ENCODE measurements at places on chromosomes 1 and 21. TPM values are rescaled to one million over a fixed set of nuclear protein-coding genes. Genes with fewer than 3 reads are reported as not detected.

DNA sequence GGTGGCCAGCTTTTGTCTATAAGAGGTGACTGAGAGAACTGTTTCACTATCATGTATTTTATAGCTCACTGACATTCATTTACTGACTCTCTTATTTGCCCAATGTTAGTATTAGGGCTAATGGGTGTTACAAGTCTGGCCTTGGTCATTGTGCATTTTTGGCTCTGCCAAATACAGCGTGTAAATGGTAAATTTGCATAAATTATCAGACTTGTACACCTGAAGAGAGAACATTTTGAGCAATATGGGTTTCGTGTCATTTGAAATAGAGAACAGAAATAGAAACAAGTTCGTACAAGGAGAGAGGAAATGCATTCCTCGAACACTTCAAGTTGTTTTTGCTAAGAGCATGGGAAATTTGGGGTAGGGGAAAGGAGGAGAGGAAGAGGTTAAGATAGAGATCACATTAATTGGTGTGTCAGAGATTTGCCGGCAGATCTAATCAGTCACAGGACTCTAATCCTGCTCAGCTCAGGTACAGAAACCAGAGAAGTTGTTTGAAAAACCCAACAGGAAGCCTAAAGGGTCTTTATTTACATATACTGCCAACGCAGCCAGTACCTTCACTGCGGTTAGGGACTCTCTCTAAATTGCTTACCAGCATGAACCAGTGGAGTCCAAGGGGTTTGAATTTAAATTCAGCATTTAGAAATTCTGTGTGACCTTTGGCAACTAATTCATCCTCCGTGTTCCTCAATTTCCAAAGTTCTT is 261.5 kb downstream of the GPATCH2 start:
- DNase-seq: no peak

- no peak for DNase-seq
Measured at GRCh38 chr1:59101518-59101917, 195.4 kb upstream of the FGGY start.

- DNase-seq: no peak
Measured at GRCh38 chr1:15370781-15371520, 38.7 kb upstream of the EFHD2 start.

The DHRS3 gene
- 1,086 TPM for total RNA-seq

The MROH9 gene
- total RNA-seq: not detected

The FCRL6 gene
- 0.60 TPM for total RNA-seq
